NCI-H1436 (cell line): ENCODE measurements at places on chromosomes 13 and 19.
A peak's percentile ranks its signal among the peaks of the same experiment; 100 is the strongest.

- no peak for DNase-seq
Observed at GRCh38 chr13:89695343-89696257, 1651.9 kb upstream of the MIR17HG start.

DNA sequence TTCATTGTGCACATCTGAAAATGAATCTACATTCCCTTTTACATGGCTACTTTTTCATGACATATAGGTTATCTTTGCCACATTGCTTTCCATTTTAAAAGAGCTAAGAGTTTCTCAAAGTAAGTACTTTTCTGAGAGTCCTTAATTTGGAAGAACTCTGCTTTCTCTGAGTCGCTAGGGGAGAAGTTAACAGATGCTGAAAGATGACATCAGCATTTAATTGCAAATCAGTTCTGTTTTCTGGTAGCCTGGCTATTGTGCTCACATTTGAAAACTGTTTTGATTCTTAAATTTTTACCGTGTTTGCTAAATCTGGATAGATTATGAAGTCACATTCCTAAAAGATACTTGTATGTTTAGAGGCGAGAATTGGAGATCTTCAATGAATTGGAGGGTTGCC, 107.7 kb upstream of the C1QTNF9B start:
- DNase-seq = no peak

DNA sequence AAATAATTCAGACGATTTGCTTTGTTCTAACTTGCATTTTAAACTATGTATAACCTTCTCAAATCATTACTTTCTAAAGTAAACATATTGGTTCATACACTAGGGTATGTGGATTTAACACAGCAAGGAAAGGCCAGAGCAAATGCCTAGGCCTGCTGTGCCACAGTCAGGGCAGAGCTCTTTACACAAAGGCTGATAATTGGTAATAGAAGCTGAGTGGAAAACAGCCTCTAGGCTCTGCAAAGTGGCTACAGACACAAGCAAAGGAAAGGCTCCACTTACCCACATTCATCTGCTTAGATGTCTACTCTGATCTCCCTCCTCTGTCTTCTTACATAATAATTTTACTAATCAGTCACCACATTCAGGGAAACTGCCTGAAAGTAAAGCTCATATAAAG, 382.9 kb downstream of the OLFM4 start:
- DNase-seq = peak; percentile 12

DNA sequence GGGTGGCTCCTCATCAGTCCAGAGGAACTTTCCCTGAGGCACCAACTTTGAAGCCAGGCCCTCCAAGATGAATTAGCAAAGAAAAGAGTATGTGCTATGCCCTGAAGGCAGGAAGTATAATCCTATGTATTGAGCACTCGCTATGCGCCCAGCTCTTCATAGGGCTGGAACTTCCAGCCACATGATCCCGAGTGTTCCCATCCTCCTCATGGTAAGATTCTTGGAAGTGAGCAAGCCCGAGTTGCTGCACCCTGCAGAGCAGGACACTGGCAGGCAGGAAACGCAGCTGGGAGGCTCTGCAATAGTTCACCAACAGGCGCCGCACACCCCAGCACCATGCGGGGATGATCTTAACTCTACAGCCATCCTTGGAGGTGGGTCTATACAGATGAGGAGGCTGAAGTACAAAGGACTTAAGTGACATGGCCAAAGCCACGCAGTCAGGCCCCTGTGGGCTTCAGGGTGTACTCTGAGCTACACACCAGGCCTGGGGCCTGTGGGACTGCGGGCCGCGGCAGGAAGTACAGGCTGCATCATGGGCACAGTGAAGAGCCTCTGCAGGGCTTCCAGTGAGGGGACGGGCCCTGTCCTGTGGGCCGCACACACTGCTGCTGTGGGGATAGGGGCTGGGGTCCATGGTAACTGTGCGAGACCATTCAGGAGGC, 25.1 kb downstream of the C19orf47 start:
- no peak for DNase-seq

DNA sequence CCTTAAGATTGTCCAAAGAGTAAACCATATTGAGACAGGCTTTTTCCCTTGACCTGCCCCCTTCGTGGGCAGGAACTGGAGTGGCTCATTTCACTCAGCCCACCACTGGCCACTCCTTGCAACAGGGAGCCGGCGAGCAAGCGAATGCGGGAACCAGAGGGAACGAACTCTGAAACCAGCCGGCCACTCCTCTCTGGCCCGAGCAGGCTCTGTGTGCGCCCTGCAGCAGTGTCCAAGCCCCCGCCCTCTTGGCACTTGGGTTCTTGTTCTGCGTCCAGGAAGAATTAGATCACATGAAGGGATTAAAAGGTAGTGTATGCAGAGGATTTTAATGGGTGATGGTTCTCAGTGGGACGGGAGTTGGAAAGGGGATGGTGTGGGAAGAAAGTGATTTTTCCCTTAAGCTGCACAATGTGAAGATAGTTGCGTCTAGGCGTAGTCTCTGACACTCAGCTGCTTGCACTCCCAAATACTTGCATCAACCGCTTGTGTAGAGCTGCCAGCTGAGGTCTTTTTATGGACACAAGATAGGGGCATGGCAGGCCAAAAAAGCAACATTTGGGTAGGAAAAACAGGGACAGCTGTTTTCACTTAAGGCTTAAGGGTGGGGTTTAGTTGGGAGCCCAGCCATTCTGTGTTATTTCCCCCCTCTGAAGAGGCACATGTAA, 1209.7 kb upstream of the PCDH20 start:
- no peak for DNase-seq

- no peak for DNase-seq
Observed at GRCh38 chr19:41882568-41883462, at the start of gene ARHGEF1. Gene ARHGEF1, plus strand, starts transcription at chr19:41883184. Its CDS starts 4,899 bp downstream, at chr19:41888083.

- no peak for DNase-seq
Observed at GRCh38 chr13:24625331-24625731, 54.9 kb upstream of the ATP12A start.
